CD4-positive, alpha-beta T cell treated with Interleukin-1 beta for 1 hour (primary cell): ENCODE measurements at places on chromosomes 11 and 22.
A peak's percentile ranks its signal among the peaks of the same experiment; 100 is the strongest.

- no peak for DNase-seq
Measured at GRCh38 chr11:68026391-68027105, 3.9 kb upstream of the NDUFS8 start.

- DNase-seq, result no peak
Measured at GRCh38 chr11:23252426-23252825, 392.2 kb upstream of the CCDC179 start.

DNA sequence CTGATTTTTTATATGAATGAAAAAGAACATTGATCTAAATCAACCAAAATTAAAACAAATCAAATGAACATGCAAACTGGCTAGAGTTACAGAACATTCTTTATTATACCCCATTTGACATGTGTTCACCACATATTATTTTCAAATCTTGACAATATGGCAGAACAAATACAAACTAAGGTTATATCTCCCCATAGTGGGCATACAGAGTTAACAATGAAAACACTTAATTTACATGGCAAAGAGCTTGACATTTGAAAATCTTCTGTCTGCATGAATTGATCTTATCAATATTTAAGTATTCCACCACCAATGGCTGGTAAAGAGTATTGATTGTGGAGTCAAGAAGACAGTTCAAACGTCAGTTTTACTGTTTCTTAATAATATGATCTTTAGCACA is 197.9 kb upstream of the ANO3 start:
- no peak for DNase-seq

- no peak for DNase-seq
Measured at GRCh38 chr11:77201991-77202841, 74.2 kb downstream of the MYO7A start.

- no peak for DNase-seq
Measured at GRCh38 chr22:24105013-24105360, 76.3 kb upstream of the SUSD2 start.

DNA sequence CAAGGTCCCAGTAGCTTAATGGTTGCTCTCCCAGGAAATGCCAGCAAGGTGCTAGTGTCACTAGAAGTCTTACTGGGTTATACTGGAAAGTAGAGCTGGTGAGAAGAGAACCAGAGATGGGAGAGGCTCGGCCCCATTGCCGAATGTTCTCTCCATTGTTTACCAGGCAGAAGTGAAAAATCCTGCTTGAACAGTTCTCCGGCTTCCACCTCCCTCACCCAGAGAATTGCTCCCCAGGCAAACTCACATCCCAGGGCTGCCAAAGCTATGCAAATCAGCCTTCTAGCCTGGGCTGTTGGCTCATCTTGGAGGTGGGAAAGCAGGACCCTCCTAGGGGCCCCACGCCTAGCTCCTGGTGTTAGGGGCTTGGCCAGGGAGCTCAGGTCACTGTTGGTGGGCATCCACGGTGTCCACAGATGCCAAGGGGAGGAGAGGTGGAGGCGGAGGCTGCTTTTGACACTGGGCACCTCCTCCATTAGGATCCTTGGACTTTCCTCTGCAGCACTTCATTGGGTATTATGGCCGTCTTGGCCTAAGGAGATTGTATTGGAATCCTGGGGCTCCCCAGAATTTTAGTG is 20.1 kb downstream of the POU2F3 start:
- no peak for DNase-seq

DNA sequence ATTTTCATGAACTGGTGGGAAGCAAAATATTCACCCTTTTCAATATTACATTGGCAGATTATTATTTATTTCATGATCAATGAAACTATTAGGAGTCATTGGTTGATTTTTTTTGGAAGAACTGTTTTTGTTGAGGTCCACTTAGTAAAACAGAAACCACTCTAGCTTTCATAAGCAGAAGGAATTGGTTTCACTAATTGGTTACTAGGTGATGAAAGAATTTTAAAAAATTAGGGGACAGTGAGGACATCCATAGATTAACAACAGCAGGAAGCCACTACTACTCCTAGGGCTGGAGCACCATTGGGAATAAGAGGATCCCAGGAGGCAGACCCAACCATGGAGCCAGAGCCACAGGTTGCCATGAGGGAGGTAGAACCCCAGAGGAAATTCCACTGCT is 74.4 kb upstream of the KCNA4 start:
- no peak for DNase-seq

DNA sequence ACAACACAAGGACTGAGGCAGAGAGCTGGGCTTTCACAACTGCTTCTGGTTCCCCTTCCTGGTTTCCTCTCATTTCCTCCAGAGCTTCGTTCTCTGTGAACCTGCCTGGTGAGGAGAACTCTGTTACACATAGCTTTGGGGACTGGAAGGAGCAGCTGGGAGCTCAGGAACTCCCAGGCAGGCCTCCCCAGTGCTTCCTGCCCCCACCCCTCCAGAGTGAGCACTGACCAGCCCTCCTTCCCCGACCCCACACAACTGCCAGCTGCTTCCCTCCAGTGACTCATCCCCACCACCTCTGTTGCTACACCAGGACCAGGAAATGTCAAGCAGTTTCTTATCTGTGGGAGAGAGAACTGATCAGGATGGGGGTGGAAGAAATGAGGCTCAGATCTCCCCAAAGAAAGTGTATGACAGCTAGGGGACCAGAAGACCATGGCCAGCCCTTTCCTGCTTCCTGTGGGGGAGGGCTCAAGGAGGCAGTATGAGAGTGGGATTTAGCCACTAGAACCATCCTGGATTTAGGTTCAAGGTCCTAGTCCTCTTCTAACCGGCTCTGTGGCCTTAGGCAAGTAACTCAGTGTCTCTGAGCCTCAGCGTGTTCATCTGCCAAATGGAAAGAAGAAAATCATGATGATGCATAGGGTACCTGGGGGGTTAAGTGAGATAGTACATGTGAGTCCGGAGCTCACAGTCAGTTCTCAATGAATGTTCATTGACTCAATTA is 4.5 kb upstream of the TP53I11 start:
- DNase-seq, result no peak

DNA sequence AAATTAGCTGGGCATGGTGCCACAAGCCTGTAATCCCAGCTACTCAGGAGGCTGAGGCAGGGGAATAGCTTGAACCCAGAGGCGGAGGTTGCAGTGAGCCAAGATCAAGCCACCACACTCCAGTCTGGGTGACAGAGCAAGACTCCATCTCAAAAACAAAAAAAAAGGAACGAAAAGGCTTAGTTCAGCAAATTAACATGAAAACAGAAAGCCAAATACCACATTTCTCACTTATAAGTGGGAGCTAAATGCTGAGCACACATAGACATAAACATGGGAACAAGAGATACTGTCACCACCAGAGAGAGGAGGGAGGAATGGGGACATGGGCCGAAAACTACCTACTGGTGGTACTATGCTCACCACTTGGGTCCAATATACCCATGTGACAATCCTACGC is 38.6 kb downstream of the SCGB1A1 start:
- no peak for DNase-seq

- DNase-seq, result no peak
Measured at GRCh38 chr11:109658190-109658589, 236.2 kb downstream of the C11orf87 start.

GRCh38 chr11:27886857-27887256 is 186.6 kb upstream of the BDNF start:
- no peak for DNase-seq

GRCh38 chr22:44604455-44604854 is 97.5 kb upstream of the PRR5 start:
- DNase-seq, result no peak

GRCh38 chr11:2129699-2130366 is 9.4 kb downstream of the IGF2 start:
- DNase-seq, result no peak

- no peak for DNase-seq
Measured at GRCh38 chr11:65452806-65453490, 30.4 kb downstream of the NEAT1 start.

DNA sequence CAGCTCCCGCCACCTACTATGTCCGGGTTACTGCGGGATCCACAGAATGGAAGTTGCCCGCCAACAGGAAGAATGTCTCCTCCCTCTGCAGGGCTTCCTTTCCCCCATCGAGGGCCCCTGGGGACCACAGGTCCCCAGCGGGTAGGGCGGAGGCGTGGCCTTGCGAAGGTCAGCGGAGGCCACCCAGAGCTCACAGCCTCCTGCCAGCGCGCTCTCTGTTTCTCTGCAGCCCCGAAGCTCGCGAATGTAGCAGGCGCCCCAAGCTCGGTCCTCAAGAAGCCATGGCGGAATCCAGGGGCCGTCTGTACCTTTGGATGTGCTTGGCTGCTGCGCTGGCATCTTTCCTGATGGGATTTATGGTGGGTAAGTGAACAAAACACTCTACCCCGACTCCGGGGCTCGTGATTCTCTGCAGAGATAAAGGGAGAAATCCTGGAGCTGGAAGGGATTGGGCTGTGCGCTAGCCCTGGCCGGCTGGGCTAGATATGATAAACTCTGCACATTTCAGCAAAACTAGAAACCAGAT is at the start of gene NAALAD2:
TSS of gene NAALAD2 (plus strand) at position 186 of the 526 bp plus-strand sequence. CDS start at position 282, 96 bp downstream.
- DNase-seq, result no peak

DNA sequence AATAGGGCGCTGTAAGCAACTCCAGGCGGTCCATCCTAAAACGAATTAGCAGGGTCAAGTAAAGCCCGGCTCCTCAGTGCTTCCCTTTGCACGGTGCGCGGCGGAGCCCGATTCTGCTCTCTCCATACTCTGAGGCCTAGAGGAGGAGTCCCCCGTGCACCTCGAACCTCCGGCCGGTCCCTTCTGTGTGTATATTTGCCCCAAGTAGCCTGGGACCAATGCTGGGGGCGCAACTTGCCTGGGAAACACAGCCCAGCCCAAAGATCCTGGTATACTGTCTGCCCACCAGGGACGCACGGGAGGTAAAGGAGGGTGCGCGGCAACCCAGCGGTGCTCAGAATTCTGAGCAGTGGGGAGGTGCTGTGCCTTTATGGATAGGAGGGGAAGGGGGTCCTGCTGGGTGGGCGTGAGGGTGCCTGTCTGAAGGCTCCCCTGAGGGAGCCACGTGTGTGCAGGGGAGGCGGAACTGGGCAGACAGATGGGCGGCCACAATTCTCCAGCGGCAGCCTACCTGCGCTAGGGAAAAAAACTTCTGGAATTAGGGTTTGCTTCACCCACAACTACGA is 4.8 kb upstream of the TBX1 start:
- DNase-seq, result no peak

GRCh38 chr11:35168671-35169070 is 29.7 kb downstream of the CD44 start:
- no peak for DNase-seq

- DNase-seq, result no peak
Measured at GRCh38 chr11:107408762-107409211, 48.8 kb downstream of the CWF19L2 start.

DNA sequence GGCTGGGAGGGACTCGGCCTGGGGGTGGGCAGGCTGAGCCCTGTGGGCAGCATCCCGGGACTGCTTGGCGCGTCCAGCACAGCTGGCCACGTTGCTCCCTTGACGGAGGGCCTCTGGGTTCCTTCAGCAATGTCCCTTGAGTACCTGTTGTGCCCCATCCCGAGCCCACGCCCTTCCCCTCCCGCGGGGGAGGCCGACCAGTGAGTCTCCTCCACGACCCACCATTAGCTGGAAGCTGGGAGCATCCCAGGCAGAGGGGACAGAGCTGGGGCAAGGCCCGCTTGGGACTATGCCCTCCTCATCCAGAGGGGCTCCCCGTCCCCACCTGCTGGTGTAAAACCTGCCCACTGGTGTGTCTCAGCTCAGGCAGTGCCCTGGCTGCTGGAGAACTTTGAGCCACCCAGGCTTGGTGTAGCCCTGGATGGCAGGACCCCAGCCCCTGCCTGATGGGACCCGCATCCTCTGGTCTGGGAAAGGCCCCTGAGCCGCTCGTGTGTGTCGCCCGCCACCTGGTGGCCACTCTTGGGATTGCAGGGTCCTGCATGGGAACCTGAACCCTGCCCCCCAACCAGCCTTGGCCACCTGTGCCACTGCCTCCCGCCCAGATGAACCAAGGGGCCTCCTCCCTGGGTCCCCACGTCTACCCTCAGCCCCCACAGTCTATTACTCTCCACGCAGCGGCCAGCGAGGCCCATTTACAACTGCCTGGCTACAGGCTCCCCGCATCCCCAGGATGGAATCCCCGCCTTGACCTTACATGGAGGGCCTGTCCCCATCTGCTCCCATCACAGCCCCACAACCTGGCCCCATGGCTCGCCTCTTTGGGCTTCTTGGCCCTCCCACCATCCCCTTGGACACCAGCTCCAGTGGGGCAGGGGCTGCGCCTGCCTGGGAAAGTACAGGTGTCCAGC is 16.6 kb upstream of the ARHGAP8 start:
- DNase-seq, result peak; percentile 75

GRCh38 chr11:67582011-67582410 is 1.6 kb upstream of the GSTP1 start:
- no peak for DNase-seq

GRCh38 chr22:41598081-41598480 is 8.4 kb upstream of the PMM1 start:
- no peak for DNase-seq

- DNase-seq, result no peak
Measured at GRCh38 chr11:129375751-129376657, at the start of gene BARX2. Gene BARX2, plus strand, starts transcription at chr11:129375848. Its CDS starts 188 bp downstream, at chr11:129376036.

- DNase-seq, result no peak
Measured at GRCh38 chr11:66195867-66196266, 72.6 kb upstream of the RAB1B start.

- no peak for DNase-seq
Measured at GRCh38 chr11:116648247-116649174, 124.3 kb downstream of the BUD13 start.

DNA sequence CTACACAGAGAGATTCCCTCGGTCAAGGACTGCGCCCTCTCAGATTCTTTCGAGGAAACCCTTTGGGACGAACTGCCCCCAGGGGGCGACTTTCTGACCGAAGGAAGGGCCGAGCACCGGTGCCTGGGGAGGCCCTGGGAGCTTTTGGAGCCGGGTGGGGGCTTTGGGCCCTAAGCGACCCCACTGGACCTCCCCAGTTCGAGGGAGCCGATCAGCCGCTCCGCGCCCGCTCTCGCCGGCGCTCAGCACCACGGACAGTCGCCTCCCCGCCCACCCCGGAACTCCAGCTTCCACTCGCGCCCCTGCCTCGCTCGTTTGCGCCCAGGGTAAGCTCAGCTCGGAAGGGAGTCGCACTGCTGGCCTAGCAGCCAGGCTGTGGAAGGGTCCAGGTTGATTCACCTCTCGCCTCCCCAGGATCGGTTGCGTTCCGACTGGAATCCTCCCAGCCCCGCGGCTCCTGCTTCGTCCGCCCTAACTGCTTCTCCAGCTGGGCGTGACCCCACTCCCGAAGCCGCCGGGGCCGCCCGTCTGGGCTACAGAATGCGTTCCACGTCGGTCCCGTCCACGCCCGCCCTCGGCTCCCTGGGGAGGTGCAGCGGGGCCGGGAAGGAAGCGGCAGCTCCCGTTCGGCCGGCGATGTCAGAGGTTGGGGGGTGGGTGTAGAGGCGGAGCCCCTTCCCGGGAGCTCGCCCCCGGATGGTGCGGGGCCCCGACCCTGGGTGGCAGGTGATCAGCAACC is 428 bp downstream of the SCN3B start:
- no peak for DNase-seq

- no peak for DNase-seq
Measured at GRCh38 chr22:16933291-16934282, 74.4 kb downstream of the GAB4 start.

GRCh38 chr11:45178890-45179671 is 32.6 kb downstream of the PRDM11 start:
- no peak for DNase-seq
